Bronchial smooth muscle cell (primary cell): ENCODE measurements at places on chromosomes 7 and 10. TPM values are rescaled to one million over a fixed set of nuclear protein-coding genes. Genes with fewer than 3 reads are reported as not detected.

Gene TECPR1
- 20.6 and 25.7 TPM in 2 replicates for total RNA-seq

Gene BAMBI
- total RNA-seq, result 0.32 and 0.77 TPM in 2 replicates

Gene CCDC146
- total RNA-seq, result 2.1 and 2.8 TPM in 2 replicates

Gene RBP4
- 0.17 TPM in 1 of 2 replicates, not detected in the other for total RNA-seq

Gene SUFU
- 2.9 and 3.2 TPM in 2 replicates for total RNA-seq

Gene RRP12
- 8.4 and 8.7 TPM in 2 replicates for total RNA-seq
